ACHN (cell line): ENCODE measurements at places on chromosomes 4 and X.
A peak's percentile ranks its signal among the peaks of the same experiment; 100 is the strongest.

GRCh38 chr4:146186596-146186995, 11.1 kb downstream of the LSM6 start:
- no peak for DNase-seq

DNA sequence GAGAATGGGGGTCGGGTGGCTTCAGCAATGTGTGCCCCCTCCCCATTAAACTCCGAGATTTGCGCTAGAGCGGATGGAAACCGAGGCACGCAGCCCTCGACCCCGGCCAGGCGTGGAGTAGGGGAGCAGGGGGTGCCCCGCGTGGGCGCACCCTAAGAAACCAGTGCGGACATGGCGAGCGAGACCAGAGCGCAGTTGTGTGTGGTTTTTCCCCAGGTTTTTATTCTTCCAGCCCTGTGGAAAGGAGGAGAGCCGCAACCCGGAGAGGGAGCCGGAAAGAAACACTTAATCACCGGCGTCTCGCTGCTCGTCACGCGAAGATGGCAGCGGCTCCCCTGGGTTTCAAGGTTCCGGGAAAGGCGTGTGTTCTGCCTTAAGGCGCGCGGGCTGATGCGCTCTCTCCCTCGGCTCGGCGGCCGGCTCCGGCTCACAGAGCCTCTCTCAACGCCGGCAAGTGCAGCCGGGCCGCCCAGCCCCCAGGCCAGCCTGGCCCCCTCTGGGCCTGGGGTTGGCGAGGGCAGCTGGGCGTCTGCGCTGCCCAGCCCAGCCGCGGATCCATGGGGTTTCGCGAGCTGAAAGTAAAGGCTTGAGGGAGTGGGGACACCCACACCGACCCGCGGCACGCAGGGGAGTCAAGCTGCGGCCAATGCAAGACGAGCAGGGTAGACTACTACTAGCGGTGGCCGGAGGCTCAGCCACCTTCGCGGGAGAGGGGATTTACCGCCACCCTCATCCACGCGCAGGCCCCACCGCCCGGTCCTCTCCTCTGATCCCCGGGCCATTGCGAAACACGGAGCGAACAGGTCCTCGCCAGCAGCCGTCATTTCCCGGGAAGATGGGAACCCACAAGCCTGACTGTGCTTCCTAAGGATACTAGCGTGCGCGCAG, 74.0 kb upstream of the BCOR start:
- no peak for DNase-seq

GRCh38 chr4:154329268-154329868, 162.2 kb downstream of the DCHS2 start:
- peak; percentile 11 for DNase-seq

DNA sequence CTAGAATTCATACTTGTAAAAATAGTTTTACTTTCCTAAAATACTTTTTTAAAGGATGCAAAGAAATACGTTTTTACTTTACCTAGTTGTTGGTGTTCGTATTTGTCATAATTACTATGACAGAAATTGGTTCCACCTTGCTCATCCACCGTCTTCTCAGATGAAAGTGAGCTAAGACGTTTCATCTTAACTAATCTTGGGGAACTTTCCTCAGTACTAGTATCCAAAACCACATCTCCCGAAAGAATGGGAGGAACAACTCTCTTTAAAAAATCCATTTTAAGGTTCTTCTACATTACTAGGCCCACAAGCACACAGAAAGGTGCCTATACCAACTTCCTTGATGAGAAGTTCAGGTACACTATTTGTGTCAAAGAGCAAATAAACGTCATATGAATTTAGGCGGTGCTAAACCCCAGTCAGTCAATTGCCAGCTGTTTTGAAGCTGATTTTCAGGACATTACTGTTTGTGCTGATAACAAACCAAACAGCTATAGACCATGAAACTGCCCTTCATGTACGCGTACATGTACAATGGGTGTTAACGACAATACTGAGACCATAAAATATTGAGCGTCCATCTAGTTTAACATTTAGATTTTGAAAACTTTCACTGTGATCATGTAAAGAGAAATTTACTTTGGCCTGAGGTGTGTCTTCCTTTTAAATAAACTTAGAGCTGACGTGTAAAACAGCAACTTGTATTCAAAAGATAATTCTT, 99.1 kb downstream of the FRYL start:
- DNase-seq = no peak

DNA sequence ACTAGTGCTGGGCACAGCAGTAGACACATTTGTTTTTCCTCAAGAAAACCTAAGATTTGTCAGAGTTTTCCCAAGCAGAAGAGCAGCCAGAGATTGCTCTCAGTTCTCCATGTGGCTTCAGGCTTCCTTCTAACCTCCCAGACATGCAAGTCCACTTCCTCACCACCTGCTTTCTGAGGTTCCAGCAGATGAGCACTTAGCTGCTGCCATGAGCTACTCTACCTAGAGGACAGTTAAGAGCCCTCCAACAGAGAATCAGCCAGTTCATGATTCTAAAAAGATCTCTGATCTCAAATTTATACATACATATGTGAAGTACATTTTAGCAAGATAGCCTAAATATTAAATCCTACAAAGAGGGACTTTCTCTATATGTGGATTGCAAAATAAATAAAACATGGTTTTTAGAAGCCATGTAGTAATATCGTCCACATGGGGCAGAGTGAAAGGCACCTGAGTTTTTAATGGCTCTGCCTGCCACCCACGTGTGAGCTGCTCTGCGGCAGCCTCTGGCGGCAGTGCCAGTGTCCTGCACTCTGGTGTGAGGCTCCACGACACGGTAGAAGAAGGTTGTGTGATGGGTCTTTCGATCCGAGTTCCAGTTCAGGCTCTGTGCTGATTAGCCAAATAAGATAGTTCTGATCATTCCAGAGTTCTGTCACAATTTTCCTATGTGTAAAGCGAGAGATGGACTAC, 10.3 kb downstream of the CYP4V2 start:
- peak; percentile 75 for DNase-seq
